ENCODE measurements at places on chromosomes 6 and 20. TPM values are rescaled to one million over a fixed set of nuclear protein-coding genes. Genes with fewer than 3 reads are reported as not detected.

THBS2 gene
- 269 TPM for total RNA-seq

NRN1 gene
- under 0.01 TPM for total RNA-seq

MCHR2 gene
- total RNA-seq: not detected

ZBTB46 gene
- 4.5 TPM for total RNA-seq

E2F1 gene
- total RNA-seq: 2.1 TPM

PNLDC1 gene
- not detected for total RNA-seq

DZANK1 gene
- total RNA-seq: 0.83 TPM

OR2J3 gene
- not detected for total RNA-seq

GSTA4 gene
- total RNA-seq: 54.0 TPM

PGK2 gene
- total RNA-seq: not detected

ENPP1 gene
- 13.1 TPM for total RNA-seq

DLK2 gene
- total RNA-seq: under 0.01 TPM

SMOC2 gene
- total RNA-seq: under 0.01 TPM

FAM217A gene
- total RNA-seq: not detected

ANKRD66 gene
- not detected for total RNA-seq

ADA gene
- 5.4 TPM for total RNA-seq

C6orf132 gene
- 1.2 TPM for total RNA-seq

GNMT gene
- not detected for total RNA-seq

NKAPL gene
- total RNA-seq: 3.3 TPM

ZNF165 gene
- total RNA-seq: 0.33 TPM

TSPO2 gene
- total RNA-seq: not detected

EYA4 gene
- total RNA-seq: 23.9 TPM

SLPI gene
- total RNA-seq: 0.17 TPM

OTOR gene
- total RNA-seq: not detected

HLA-DRB1 gene
- total RNA-seq: under 0.01 TPM

CDH26 gene
- 0.50 TPM for total RNA-seq

ARMC12 gene
- total RNA-seq: 0.50 TPM

C2 gene
- 27.2 TPM for total RNA-seq

SYCP2L gene
- total RNA-seq: under 0.01 TPM

RBBP8NL gene
- total RNA-seq: not detected

RNF8 gene
- total RNA-seq: 19.5 TPM

ZBP1 gene
- total RNA-seq: not detected

INSM1 gene
- total RNA-seq: not detected

CALHM5 gene
- 4.4 TPM for total RNA-seq

ANKEF1 gene
- total RNA-seq: 3.5 TPM

RIPOR2 gene
- total RNA-seq: 0.51 TPM

HMGA1 gene
- 121 TPM for total RNA-seq

DEFB125 gene
- total RNA-seq: not detected

XKR7 gene
- not detected for total RNA-seq

PACRG gene
- 0.66 TPM for total RNA-seq

CDSN gene
- total RNA-seq: not detected

RNF5 gene
- total RNA-seq: 23.9 TPM

ZSCAN9 gene
- 11.6 TPM for total RNA-seq

GABRR2 gene
- total RNA-seq: 0.26 TPM

HLA-DPB1 gene
- 5.4 TPM for total RNA-seq

FAM162B gene
- total RNA-seq: 13.1 TPM

RAB44 gene
- total RNA-seq: under 0.01 TPM

TSBP1 gene
- not detected for total RNA-seq

CPXM1 gene
- 0.50 TPM for total RNA-seq

KIF25 gene
- 0.26 TPM for total RNA-seq

GABRR1 gene
- not detected for total RNA-seq

FAM110A gene
- 1.3 TPM for total RNA-seq
